ENCODE measurements at places on chromosomes 5 and 9.

DNA sequence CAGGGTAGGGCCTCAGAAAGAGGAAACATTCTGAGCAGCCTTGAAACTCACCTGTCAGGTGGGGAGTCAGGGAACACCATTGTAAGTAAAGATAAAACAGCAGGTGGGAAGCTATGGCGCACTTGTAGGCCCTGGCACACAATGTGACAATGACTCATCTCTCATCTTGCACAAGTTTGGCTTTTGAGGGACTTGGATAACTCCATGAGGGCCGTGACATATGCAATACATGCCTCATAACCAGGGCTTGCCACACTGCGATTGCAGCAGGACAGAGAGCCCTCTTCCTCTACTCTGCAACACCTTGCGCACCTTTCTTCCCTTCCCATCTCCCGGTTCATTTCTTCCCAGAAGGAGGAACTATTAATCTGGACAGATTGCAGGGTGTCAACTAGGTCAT lies 144.9 kb downstream of the CEP120 start:
- DNase-seq = no peak

DNA sequence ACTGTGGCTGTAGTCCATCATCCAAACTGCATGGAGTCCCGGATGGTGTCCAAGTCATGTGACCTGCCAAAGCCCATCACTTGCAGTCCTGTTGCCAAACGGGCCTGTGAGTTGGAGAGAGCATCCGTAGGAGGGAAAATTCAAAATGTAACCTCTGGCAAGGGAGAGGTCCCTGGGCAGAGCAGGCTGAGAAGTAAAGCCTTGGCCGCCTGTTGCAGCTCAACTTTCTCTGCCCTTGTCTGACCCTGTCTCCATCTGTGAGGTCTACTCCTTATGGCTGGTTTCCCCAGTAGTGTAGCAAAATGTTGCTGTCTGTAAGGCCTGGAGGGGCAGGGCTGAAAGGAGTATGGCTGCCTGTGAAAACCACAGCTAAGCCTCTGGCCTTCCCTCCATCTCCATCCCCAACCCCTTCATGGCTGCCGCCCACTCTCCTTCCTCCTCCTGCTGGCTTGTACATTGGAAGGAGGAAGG lies 163.5 kb downstream of the SEMA6A start:
- DNase-seq = no peak

DNA sequence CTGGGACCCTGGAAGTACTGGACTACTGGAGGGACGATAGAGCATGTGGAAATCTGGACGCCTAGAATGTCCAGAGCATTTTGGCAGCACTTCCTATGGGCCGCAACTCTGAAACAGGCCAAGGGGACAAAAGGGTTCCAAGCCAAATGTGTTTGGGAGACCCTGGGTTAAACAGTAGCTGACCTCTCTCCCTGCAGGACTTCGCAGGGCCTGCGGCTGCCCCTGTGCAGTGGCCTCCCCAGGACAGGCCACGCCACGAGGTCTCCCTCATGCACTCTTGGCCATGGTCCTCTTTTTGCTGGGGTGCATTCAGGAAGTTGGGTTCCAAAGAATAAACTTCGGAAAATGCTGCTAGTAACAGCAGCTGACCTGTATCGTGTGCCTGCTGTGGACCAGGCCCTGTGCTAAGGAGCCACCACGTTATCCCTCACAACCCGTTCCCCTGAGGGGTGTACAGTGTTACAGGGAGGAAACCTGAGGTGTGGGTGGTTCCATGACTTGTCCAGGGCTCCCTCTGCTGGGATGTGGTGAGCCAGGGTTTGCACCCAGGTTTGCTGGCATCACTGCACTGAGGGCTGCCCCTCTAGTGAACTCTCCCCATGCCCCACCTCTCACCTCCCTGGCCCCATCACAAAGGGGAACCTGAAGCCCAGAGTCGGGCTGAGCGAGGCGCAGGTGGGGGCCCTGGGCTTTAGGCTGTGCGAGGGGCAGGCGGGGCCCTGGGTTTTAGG lies 79.4 kb downstream of the AMBP start:
- no peak for DNase-seq

- no peak for DNase-seq
Measured at GRCh38 chr5:148839960-148840359, 13.5 kb downstream of the ADRB2 start.

DNA sequence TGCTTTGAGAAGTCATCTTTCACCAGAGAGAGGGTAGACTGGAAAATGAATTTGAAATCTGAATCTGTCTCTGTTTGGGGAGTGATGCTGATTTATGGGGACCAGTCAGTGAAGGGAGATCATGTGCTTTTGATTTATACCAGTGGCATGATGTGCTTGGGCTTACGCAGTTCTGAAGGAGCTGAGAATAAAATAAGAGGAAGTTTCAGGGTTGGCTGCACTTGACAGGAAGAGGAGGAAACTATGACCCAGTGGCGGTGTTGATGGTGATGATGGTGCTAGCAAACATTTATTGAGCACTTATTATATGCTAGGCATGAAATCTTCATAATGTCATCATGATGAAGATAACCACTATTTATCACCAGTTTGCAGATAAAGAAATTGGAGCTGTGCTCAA lies 136.4 kb upstream of the GLRA1 start:
- no peak for DNase-seq

DNA sequence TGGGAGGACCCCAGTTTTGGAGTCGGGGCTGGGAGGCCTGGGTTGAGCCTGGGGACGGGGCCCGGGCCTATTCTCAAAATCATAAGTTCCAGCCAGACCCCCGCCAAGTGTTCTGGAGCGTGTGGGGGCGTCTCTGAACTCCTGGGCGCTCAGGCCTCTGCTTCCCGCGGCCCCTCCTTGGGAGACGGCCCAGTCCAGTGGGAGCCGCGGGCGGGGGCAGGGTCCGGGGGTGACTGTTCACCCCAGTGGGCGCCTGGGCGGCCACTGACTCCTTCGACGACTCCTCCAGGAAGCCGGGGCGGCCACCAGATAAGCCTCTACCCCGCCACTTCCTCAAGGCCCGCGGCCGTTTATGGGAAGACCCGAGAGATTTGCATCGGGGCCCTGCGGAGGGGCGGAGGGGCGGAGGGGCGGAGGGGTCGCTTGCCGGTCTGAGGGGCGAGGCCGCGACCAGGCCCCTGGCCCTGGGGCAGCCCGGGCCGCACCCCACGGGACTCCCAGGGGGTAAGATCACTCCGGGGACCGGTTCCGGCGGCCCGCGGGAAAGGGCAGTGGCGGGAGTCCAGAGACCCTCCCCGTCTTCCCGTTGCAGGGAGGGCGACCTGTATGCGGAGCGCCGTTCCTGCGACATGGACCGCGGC lies 655 bp downstream of the TOR4A start:
- peak; percentile 34 for DNase-seq

DNA sequence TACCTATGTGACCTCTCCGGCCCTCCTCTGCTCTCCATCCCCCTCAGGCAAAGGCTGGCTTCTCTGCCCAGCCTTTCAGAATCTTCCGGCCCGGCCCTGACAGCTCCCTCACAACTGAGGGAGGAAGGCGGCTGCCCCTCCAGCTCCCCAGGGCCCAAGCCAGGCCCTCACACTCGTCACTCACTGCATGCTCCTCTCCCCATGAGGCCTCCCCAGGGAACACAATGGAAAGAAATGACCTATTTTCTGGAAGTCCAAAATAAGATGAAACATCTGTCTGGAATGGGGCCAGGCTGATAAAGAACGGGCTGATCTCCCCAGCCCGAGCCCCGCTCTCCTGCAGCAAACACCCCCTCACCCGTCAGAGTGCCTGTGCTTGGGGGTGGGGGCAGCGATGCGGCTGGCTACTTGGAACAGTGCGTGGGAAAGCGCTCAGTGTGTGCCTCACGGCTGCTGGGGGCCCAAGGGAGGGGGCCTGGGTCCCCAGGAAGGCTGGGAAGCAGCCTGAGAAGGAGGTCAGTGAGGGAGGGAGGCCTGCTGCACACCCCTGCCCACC lies 11.3 kb downstream of the PDGFRB start:
- DNase-seq = no peak

DNA sequence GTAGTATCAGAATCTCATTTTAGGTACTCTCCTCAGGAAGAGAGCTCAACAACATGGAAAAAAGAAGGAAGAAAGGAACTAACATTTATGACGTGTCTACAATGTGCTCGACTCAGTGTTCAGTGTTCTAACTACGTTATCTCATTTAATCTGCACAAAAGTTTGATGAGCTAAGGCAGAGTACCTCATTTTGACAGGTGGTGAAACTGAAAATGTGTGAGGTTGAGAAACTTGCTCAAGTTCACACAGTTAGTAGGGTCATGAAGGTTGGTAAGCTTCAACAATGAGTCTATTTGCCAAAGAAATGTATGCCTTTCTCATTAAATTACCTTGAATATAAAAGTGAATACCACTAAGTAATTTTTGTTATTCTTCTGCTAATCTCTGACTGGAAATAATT lies 165.1 kb downstream of the CAAP1 start:
- DNase-seq = no peak

GRCh38 chr9:131603199-131603598 lies 57.9 kb downstream of the PRRT1B start:
- no peak for DNase-seq

GRCh38 chr9:134533850-134534588 lies 107.6 kb upstream of the COL5A1 start:
- DNase-seq = no peak

DNA sequence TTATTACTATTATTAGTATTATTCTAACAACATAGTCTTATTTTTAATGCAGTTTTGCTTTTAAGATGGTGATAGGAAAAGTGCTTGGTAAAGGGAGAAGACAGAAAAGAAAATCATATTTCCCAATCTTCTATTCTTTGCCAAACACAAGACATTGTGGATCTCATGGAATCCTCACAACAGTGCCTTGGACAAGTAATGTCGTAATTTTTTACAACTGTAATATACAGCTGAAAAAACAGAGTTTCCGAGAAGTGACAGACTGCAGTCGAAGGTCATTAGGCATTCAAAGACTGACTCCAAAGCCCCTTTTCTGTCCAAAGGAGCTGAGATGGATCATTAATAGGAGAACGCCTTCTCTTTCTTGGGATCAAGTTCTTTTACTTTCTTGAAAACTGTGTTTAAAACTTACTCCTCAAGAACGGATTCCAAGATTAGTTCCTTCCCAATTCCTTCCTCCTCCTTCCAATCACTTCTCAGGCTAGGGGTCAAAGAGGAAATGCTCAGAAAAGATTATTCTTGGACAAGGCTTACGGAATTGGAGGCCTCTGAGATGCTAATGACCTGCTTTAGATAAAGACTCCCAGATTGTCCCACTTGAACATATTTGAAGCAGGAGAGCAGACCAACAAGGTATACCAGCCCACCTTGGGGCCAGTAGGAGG lies 24.3 kb upstream of the TRIM32 start:
- DNase-seq = no peak

DNA sequence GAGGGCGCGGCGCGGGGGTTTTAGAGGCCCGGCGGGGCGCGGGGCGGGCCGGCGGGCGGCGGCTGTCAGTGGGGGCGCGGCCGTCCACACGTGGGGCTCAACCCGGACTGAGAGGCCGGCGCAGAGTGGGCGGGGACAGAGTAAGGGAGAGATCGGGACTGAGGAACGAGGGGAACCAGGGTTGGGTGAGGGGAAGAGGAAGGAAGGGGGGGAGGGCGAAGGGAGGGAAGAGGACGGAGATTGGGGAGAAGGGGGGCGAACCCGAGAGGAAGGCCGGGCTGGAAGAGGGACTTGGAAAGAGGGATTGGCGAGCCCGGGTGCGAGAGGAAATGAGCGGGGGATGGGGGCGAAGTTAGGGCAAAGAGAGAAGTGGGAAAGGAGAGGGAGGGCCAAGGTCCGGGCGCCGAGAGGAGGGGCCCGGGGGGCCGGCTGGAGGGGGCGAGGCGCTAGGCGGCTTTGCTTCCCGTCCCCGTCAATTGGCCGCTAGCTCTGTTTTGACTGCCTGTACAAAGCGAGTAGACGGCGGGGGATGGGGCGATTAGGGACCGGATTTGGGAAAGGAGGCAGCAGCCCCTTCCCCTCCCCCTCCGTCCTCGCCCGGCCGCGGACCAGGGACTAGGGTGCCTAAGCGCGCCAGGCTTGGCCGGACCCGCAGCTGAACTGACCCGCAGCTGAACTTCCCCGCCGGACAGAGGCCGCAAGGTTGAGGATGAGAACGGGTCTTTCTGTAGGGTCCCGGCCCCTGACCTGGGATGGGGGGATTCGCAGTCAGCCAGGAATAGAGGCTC lies 399 bp upstream of the FBN2 start:
- peak; percentile 96 for DNase-seq

- peak; percentile 29 for DNase-seq
Measured at GRCh38 chr9:131776473-131776872, 36.6 kb upstream of the RAPGEF1 start.

- no peak for DNase-seq
Measured at GRCh38 chr5:115457571-115457970, 87.0 kb downstream of the FEM1C start.

DNA sequence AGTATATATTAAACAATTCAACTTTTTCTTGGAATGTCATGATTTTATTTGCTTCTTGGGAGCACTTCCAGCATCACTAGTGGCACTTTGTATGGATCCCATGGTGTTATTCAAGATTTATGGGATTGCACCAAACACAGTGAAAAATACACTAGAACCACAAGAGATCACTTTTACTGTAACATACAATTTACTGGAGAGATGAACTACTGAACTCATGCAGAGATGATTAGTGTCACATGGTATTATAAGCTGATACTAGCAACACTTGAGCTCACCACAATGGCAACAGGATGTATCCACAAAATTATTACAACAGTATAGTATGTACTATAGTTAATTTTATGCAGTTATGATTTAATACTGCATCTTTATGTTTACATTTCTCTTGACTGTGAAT lies 16.3 kb upstream of the SLC36A2 start:
- no peak for DNase-seq

DNA sequence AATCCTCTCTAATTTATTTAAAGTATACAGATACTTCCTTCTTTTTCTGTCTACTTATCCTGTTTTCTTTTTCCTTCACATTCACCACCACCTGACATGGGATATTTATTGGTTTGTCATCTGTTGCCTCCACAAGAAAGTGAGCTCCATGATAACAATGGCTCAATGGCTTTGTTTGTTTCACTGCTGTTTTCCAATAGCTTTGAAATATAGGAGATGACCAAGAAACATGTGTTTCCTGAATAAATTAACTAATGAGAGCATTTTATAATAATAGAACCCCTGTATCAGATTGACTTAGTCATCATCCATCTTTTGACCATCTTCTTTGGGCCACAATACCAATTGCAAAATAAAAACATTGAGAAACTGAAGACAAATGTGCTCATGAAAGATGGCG lies 180.2 kb upstream of the GAS1 start:
- DNase-seq = no peak

DNA sequence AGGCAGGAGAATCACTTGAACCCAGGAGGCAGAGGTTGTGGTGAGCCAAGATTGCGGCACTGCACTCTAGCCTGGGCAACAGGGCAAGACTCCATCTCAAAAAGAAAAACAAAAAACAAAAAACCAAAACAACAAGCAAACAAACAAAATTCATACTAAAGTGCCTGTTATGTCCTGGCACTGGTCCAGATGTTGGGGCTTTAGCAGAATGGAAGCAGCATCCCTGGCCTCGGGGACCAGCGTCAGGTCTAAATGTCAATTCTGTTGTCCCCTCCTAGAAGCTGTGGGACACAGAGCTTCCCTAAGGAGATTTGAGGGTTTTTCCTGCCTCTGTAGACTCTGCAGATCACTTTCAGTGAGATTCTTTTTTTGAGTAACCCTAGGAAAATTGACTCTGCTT lies 26.2 kb downstream of the PPARGC1B start:
- DNase-seq = no peak

Measured in Kasumi-1 (cell line).